ENCODE measurements at places on chromosomes 16 and 17.

GRCh38 chr17:15492791-15493692 is 25.6 kb upstream of the CDRT4 start:
- H3K4me1 ChIP-seq: peaks cover 15% of the 10 kb centered on the region
- DNase-seq: peak; percentile 60
- no peak overlapping the region for H3K4me3 ChIP-seq
- no peaks in the 10 kb centered on the region for H3K27me3 ChIP-seq
- H3K27ac ChIP-seq: no peak overlapping the region

GRCh38 chr16:12240036-12240435 is 263.5 kb downstream of the SNX29 start:
- DNase-seq: no peak
- no peak overlapping the region for H3K27ac ChIP-seq
- no peaks in the 10 kb centered on the region for H3K36me3 ChIP-seq
- H3K4me1 ChIP-seq: no peaks in the 10 kb centered on the region
- no peak overlapping the region for H3K4me3 ChIP-seq

DNA sequence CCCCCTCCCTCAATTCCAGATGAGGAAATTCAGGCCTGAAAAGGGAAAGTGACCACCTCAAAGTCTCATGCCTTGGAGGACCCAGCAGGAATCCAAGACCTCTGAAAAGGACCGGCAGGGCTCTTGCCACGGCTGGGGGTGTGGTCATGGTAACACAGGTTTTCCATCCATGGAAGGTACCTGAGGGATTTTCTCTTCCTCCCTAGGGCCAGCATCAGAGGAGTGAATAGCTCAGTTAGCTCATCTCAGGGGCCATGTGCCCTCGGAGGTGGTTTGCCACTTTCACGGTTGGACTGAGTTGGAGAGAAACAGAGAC is 1.3 kb downstream of the CIITA start:
- H3K27ac ChIP-seq: no peak overlapping the region
- no peak for DNase-seq
- no peaks in the 10 kb centered on the region for H3K4me1 ChIP-seq
- H3K4me3 ChIP-seq: no peak overlapping the region
- H3K36me3 ChIP-seq: no peaks in the 10 kb centered on the region

DNA sequence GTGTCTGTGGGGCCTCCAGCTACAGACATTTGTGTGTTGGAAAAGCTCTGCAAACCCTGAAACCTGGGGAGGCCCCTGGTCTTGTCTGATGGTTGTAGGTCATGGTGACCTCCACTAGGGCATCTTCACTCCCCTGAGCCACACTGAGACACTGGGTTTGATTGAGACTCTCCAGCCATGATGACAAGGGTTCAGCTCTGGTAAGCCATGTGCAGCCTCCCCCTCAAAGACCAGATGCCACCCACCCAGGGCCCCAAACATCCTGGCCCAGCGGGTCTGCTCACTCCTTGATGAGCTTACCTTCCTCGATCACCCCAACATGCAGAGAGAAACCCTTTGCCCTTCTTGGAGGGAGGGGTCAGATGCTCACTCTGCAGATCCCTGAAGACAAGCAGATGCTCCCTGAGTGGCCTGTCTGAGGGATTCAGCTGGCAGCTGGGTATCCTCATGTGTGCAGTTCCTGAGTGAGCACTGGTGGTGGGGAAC is 101.6 kb downstream of the METRNL start:
- no peak overlapping the region for H3K27ac ChIP-seq
- DNase-seq: no peak
- no peaks in the 10 kb centered on the region for H3K4me1 ChIP-seq
- H3K36me3 ChIP-seq: no peaks in the 10 kb centered on the region
- no peaks in the 10 kb centered on the region for H3K27me3 ChIP-seq

Measured in mesendoderm (in vitro differentiated cells).